ENCODE measurements at places on chromosomes 2 and 18. TPM values are rescaled to one million over a fixed set of nuclear protein-coding genes. Genes with fewer than 3 reads are reported as not detected.

GRCh38 chr2:178101321-178102079 lies 10.7 kb upstream of the RBM45 start:
- DNase-seq: no peak
- no peak overlapping the region for H3K27ac ChIP-seq
- H3K4me1 ChIP-seq: no peaks in the 10 kb centered on the region
- H3K27me3 ChIP-seq: peaks cover 2% of the 10 kb centered on the region

The PROKR1 gene
- not detected for total RNA-seq

DNA sequence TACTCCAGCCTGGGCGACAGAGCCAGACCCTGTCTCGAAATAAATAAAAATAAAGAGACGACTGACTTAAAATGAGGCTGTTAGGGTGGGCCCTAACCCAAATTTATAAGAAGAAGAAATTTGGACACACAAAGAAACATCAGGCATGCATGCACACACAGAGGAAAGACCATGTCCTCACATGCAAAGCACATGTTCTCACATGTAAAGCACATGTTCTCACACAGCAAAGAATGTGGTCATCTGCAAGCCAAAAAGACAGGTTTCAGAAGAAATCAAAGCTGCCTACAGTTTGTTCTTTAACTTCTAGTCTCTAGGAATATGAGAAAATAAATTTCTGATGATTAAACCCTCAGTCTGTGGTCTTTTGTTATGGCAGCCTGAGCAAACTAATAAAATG lies 132.3 kb upstream of the CRIM1 start:
- no peaks in the 10 kb centered on the region for H3K4me1 ChIP-seq
- no peak for DNase-seq
- no peaks in the 10 kb centered on the region for H3K36me3 ChIP-seq
- H3K27me3 ChIP-seq: no peaks in the 10 kb centered on the region
- H3K4me3 ChIP-seq: no peak overlapping the region
- H3K27ac ChIP-seq: no peak overlapping the region

GRCh38 chr2:82055846-82056245 lies 1751.3 kb upstream of the LRRTM1 start:
- H3K27me3 ChIP-seq: no peaks in the 10 kb centered on the region
- H3K4me1 ChIP-seq: no peaks in the 10 kb centered on the region
- no peak overlapping the region for H3K4me3 ChIP-seq

GRCh38 chr2:156331572-156332283 lies 793 bp downstream of the NR4A2 start:
- H3K27ac ChIP-seq: peak overlapping the region; percentile 99
- peaks cover 18% of the 10 kb centered on the region for H3K27me3 ChIP-seq
- H3K4me1 ChIP-seq: peaks cover 43% of the 10 kb centered on the region
- DNase-seq: peak; percentile 12

The GALR1 gene
- not detected for total RNA-seq

- H3K4me3 ChIP-seq: no peak overlapping the region
- H3K27ac ChIP-seq: no peak overlapping the region
- no peaks in the 10 kb centered on the region for H3K36me3 ChIP-seq
Observed at GRCh38 chr18:54440292-54440691, 82.6 kb downstream of the C18orf54 start.

- DNase-seq: no peak
- no peaks in the 10 kb centered on the region for H3K4me1 ChIP-seq
- no peak overlapping the region for H3K27ac ChIP-seq
- no peaks in the 10 kb centered on the region for H3K27me3 ChIP-seq
- no peaks in the 10 kb centered on the region for H3K36me3 ChIP-seq
Observed at GRCh38 chr2:60473546-60473945, 79.9 kb downstream of the BCL11A start.

DNA sequence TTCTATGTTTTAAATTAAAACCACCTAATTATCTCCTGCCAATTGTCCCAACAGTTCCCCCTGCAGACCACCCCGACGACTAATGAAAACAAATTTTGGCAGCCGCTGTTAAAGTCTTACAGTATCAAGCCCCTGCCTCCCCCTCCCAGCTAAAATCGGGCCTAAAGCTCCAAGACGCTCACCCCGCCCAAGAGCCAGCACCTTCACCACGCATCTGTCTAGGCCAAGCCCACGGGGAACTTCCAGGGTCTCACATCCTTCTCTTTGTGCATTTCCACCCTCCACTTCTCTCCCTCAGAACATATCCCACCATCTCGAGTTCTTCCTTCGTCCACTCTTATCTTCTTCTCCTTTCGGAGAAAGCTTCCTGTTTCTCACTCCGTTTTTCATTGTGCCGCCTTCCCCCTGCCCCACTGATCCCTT lies 445 bp downstream of the PRPF40A start:
- H3K36me3 ChIP-seq: peaks cover 7% of the 10 kb centered on the region
- H3K27me3 ChIP-seq: peaks cover 1% of the 10 kb centered on the region
- peaks cover 32% of the 10 kb centered on the region for H3K4me1 ChIP-seq

DNA sequence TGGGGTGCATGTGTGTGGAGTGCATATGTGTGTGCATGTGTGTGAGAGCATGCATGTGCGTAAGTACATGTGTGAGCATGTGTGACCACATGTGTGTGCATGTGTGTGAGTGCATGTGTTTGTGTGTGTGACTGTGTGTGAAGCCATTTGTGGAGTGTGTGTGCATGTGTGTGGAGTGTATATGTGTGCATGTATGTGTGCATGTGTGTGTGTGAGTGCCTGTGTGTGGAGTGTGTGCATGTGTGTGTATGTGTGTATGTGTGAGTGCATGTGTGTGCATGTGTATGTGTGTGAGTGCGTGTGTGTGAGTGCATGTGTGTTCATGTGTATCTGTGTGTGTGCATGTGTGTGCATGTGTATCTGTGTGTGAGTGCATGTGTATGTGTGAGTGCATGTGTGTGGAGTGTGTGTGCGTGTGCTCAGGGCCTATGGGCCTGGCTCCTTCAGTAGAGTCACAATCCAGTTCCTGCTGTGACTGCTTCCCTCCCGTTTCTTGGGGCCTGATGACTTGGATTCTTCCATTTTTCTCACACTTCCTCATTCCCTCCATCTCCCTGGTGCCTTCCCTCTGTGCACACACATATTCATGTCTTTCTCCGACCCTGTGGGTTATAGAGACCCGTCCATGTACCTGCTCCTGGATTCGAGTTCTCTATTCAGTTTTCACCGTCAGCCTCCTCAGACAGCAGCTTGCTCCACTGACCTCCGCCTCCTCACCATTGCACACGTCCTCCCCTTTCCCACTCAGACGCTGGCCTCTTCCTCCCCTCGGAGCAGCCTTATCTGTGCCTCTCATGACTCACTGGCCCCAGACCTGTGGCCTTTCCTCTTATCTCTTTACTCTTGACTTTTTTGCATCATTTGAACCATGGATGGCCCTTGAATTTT lies 25.2 kb downstream of the TOGARAM2 start:
- no peak for DNase-seq
- H3K4me3 ChIP-seq: no peak overlapping the region
- no peaks in the 10 kb centered on the region for H3K36me3 ChIP-seq
- peaks cover 38% of the 10 kb centered on the region for H3K4me1 ChIP-seq

The IL1R1 gene
- total RNA-seq: 0.29 TPM

DNA sequence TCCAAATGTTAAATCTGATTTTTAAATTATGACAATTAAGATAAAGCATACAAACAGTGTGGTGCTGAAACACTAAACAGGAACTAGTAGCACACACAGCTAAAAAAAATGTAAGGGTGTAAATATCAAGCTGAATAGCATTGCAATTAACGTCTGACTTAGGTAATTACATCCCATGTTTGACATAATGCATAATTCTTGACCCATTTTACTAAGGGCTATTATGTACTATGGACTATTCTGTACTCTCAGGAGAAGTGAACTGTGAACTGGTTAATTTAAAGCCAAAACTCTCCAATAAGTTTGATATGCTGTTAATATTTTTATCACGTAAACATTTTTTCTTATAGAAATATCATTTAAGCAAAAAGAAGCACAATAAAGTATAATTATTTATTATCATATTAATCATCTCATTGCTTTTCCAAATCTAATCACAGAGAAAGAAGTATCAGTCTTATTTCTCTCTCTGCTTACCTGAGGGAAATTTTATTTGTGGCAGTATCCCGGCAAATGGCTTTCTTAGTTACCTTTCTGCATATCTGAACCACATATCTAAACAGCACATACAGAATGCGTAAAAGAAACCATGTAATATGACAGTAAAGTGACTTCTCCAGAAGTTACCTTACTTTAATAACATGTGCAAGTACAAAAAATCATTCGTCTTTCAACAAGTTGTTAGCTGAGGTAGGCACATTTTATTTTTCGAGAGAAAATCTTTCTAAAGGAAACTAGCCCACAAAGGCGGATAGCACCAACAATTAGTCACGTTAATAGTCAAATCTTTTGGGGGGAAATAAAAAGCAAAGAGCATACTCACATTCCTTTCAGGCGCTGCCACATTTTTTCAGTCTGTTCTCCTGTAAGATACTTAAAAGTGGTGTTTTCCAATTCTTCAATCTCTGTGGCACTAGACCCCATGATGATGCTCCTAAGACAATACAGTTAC lies 94.9 kb upstream of the PDE1A start:
- H3K27ac ChIP-seq: no peak overlapping the region
- no peaks in the 10 kb centered on the region for H3K4me1 ChIP-seq
- H3K4me3 ChIP-seq: no peak overlapping the region
- no peaks in the 10 kb centered on the region for H3K27me3 ChIP-seq
- no peaks in the 10 kb centered on the region for H3K36me3 ChIP-seq

The UPP2 gene
- not detected for total RNA-seq

The ARHGEF4 gene
- 10.2 TPM for total RNA-seq

DNA sequence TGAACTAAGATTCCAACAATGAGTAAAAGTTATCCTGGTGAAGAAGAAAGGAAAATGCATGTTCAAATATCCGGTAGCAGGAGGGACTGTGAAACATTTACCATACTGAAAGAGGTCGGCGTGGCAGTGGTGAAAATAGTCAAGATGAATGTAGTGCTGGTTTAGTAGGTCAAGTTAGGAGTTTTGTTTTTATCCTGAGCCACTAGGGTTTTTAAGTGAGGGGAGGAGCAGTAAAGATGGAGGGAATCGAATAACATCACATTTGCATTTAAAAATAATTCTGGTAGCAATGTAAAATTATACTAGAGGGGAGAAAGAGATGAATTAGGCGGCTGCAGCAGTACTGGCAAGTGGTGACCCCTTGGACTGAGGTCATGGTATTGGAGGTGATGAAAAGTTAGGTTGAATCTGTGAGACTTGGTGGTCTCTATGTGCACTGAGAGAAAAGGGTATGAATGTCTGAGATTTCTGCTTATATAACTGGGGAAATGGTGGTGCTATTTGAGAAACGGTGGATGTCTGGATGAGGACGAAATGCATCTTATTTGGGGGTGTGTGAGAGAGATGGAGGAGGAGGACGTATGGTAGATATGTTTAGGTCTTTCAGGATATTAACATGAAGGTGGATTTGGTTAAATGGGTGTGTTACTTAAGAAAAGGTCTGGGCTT lies 5.9 kb downstream of the VAPA start:
- no peaks in the 10 kb centered on the region for H3K36me3 ChIP-seq
- no peak overlapping the region for H3K4me3 ChIP-seq
- H3K27ac ChIP-seq: no peak overlapping the region
- H3K4me1 ChIP-seq: peaks cover 42% of the 10 kb centered on the region
- H3K27me3 ChIP-seq: no peaks in the 10 kb centered on the region

GRCh38 chr2:229920011-229920641 lies 1.7 kb downstream of the TRIP12 start:
- H3K27ac ChIP-seq: peak overlapping the region; percentile 93
- H3K27me3 ChIP-seq: peaks cover 5% of the 10 kb centered on the region
- DNase-seq: peak; percentile 49
- H3K4me1 ChIP-seq: peaks cover 56% of the 10 kb centered on the region
- peak overlapping the region; percentile 94 for H3K4me3 ChIP-seq

The GKN2 gene
- total RNA-seq: not detected

The ANKRD30BL gene
- not detected for total RNA-seq

DNA sequence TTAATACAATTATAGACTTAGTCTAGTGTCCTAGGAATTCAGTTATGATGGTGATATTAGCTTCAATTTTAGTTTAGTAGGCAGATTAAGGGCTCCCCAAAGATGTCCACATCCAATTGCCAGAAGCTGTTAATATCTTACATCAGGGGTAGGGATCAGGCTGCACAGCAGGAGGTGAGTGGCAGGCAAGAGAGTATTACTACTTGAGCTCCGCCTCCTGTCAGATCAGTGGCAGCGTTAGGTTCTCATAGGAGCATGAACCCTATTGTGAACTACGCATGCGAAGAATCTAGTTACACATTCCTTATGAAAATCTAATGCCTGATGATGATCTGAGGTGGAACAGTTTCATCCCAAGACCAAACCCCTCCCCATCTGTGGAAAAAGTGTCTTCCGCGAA lies 54.9 kb downstream of the NYAP2 start:
- no peaks in the 10 kb centered on the region for H3K4me1 ChIP-seq
- no peaks in the 10 kb centered on the region for H3K36me3 ChIP-seq
- peaks cover 9% of the 10 kb centered on the region for H3K27me3 ChIP-seq
- no peak for DNase-seq
- no peak overlapping the region for H3K4me3 ChIP-seq

The LRP1B gene
- total RNA-seq: not detected

Data from naive thymus-derived CD8-positive, alpha-beta T cell (primary cell).